ENCODE measurements at places on chromosomes 7 and 10. TPM values are rescaled to one million over a fixed set of nuclear protein-coding genes. Genes with fewer than 3 reads are reported as not detected.

C7orf33 gene
- not detected for total RNA-seq

SPDYE1 gene
- not detected for total RNA-seq

CFAP69 gene
- total RNA-seq: 12.3 TPM

ZNF853 gene
- 0.86 TPM for total RNA-seq

PPP1R3A gene
- not detected for total RNA-seq
